ENCODE measurements at places on chromosomes 3 and 15. TPM values are rescaled to one million over a fixed set of nuclear protein-coding genes. Genes with fewer than 3 reads are reported as not detected.

The MTHFS gene
- total RNA-seq = 34.0 TPM

The VGLL3 gene
- total RNA-seq = 43.0 TPM

The QARS1 gene
- 334 TPM for total RNA-seq

The PLSCR2 gene
- 0.18 TPM for total RNA-seq

The HRG gene
- not detected for total RNA-seq

The TNIK gene
- total RNA-seq = 14.0 TPM

The EPHB1 gene
- under 0.01 TPM for total RNA-seq

The NUP210 gene
- total RNA-seq = not detected

The ONECUT1 gene
- not detected for total RNA-seq

The B3GNT5 gene
- total RNA-seq = 31.4 TPM

The PLAAT1 gene
- total RNA-seq = not detected
